T-helper 22 cell (primary cell): ENCODE measurements at places on chromosomes 16 and 17.

DNA sequence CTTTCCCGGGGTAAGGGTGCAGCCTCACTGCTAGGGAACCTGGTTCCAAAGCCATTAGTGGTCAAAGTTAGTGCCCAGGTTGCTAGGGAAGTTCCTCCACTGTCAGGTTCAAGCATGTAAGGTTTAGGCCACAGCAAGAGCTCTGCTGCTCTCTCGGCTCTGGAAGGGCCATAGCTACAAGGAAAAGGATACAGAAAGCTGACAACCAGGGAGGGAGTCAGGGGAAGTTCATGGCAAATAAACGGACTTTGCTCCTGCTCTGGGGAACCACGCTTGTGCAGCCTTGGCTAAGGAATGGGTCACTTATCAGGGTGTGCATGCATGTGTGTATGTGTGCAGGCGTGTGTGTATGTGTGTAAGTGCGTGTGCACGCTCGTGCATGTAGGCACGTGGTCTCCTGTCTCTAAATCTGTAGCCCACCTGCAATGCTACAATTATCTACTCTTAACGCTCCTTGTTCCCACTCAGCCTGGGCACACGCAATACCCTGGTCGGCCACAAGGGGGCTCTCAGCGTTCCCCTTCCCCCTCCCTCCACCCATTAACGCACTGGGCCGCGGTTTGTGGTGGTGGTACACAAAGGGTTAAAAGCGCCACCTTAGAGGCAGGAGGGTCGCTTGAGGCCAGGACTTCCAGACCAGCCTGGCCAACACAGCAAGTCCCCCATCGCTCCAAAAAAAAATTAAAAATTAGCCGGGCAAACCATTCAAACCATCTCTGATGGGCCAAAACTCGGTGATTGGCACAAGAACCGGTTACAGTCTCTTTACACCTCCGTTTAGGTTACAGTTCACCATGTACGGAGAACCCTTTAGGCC is 48.4 kb upstream of the KDM8 start:
- DNase-seq = peak; percentile 4

- DNase-seq = no peak
Observed at GRCh38 chr16:86929057-86929871, 350.9 kb downstream of the FOXL1 start.

DNA sequence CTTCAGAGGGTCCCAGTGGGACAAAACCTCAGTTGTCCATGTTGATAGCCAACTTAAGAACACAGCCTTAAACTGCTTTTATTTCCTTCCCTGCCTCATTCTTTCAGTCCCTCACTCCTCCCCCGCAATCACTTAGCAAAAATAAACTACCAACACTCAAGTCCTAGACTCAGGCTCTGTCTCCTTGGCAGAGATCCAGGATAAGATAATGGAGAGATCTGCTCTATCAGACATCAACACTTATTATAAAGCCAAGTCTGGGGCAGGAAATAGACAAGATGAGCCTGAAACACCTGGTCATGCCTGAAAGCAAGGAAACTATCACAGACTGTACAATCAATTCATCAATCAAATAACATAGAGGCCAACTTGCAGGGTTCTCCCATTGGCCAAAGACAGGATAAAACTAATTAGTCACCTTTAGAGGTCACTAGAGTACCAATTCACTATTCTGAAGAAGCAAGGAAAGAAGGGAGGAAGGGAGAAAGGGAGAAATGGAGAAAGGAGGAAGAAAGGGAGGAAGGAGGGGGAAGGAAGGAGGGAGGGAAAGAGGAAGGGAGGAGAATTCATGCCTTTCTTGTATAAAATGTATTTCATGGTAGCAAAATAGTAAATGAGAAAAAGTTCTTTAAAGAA is 15.7 kb downstream of the HYDIN start:
- DNase-seq = no peak

- DNase-seq = no peak
Observed at GRCh38 chr17:6648181-6648580, 3.2 kb downstream of the MED31 start.

DNA sequence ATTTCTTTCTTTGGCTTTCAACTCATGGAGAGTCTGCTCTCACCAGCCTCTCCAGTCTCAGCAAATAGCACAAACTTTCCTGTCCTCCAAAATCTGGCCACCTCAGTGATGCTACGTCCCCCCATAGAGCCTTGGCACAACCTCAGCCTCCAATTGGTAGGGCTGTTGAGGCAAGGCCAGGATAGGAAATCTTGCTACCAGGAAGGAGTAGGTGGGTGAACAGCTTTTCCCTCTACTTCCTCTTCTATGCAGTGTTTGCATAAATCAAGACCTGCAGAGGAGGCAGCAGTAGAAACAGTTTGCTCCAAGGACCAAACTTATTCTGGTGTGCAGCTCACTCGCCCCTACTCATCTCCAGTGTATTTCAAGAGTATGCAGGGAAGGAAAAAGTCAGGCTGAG is 701 bp upstream of the DPEP2 start:
- DNase-seq = no peak

- no peak for DNase-seq
Observed at GRCh38 chr16:12341423-12341822, 364.9 kb downstream of the SNX29 start.

GRCh38 chr17:60386147-60387058 is 5.5 kb downstream of the USP32 start:
- DNase-seq = no peak

- DNase-seq = no peak
Observed at GRCh38 chr16:24208710-24209109, 47.4 kb upstream of the CACNG3 start.

GRCh38 chr16:69709456-69710084 is 16.8 kb downstream of the NQO1 start:
- no peak for DNase-seq

DNA sequence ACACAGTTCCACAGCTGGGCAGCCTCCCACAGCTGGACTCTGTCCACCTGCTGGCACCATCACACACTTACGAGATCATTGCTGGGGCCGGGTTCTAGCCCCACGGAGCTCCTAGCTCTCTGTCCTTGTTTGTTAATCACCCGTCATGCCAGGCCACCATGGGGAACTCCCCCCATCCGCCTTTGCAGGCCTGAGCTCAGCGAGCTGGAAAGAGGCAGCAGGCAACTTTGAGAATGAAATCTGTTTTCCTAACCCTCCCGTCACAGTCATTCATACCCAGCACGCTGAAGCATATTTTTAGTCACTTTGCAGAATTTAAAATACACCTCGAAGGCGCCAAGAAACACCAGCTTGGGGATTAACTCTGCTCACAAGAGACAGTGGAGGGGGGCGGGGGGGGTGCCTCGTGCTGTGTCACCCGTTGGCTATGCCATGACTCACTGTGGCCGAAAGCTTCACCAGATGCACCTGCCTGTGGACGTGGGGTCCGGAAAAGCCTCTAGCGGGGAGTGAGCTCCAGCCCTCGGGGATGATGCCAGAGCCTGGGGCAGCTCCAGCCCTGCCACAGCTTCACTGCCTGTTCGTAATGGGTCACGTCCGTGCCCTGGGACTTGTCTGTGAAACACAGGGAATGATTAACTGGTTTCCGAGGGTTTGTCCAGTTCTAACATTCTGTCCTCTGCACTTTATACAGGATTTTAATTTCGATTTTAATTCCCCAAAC is 1.4 kb upstream of the SPNS2 start:
- DNase-seq = no peak

DNA sequence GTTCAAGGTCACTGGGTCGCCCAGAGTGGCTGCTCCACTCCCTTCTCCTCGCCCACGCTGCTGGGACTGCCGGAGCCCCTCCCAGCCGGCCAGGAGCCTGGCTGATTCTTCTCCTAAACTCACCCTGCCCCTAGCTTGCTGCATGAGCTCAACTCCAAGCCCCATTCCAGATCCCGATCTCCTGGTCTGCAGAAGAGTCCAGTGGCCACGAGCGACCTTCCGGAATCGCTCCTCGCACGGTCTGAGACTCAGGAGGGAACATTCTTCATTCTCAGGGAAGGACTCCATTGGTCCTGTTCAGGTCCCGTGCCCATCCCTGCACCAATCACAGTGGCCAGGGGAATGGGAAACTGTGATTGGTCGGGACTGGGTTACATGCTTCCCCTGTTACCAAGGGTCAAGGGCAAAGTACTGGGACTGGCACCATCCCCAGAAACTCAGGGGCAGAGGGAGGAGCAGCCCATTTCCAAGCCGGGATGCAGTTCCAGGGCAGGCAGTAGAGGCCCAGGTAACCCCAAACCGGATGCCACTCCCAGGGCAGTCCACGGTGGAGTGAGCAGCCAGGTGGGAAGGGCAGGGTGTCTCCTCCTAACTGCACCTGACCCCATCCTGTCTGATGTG is 24.5 kb upstream of the CIBAR2 start:
- no peak for DNase-seq

DNA sequence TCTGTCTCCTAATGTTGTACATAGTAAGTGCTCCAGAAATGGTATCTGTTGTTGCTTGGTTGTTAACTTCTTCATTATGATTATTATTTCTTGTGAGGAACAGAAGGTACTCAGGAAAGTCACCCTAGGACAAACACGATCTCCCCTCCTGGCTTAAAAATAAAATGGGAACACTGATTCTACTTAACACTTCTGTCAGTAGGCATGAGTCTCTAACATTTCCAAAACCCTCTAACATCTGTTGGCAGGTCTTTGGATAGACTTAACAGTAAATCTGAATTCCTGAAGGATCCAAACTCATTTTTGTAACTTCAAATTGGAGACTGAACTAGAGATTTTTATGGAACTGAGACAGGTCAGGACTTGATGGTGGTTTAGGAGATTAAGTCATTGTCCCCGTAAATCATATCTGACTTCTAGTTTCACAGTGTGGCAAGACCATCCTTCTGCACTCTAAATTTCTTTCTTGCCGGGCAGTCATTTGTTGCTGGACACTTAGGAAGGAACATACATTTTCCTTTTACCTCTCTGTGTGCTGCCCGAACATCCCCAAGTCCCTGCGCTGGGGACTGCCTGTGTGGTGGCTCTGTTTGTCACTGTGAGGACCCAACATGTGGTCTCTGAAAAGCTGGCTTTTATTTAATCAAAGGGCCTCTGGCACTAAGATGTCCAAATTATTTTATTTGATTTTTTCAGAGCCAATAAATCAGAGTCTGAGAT is 149.9 kb downstream of the NPIPB5 start:
- DNase-seq = no peak

GRCh38 chr16:85712801-85713200 is 24.0 kb upstream of the GINS2 start:
- no peak for DNase-seq

- no peak for DNase-seq
Observed at GRCh38 chr17:1390432-1391367, 9.3 kb downstream of the YWHAE start.

- DNase-seq = no peak
Observed at GRCh38 chr16:10077861-10078260, 104.4 kb downstream of the GRIN2A start.

GRCh38 chr17:79113699-79114457 is 39.3 kb downstream of the ENGASE start:
- no peak for DNase-seq

DNA sequence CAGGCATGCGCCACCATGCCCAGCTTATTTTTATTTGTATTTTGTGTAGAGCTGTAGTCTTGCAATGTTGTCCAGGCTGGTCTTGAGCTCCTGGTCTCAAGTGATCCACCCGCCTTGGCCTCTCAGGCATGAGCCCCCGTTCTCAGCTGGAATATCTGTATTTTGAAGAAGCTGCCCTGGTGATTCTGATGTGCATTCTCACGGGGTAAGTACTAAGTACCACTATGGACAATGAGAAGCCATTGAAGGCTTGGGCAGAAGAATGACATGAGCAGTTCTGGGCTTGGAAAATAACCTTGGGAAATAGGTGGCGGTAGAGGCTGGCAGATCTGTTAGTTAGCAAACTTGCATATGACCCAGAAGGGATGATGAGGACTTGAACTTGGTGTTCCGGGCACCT is 15.6 kb upstream of the NKD1 start:
- DNase-seq = no peak

DNA sequence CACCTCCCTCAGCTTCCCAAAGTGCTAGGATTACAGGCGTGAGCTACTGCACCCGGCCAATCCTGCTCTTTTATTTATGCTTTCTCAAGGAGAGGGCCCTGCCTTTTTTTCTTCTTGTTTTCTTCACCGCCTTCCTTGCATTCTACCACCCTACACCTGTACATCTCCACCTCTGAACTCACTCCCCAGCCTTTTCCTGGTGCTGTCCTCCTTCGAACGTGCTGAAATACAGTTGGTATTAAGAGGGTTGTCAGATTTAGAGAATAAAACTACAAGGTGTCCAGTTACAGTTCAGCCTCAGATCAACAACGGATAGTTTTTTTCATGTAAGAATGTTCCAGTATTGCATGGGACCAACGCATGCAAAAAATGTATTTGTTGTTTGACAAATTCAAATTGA is 1.7 kb downstream of the PIRT start:
- DNase-seq = no peak

DNA sequence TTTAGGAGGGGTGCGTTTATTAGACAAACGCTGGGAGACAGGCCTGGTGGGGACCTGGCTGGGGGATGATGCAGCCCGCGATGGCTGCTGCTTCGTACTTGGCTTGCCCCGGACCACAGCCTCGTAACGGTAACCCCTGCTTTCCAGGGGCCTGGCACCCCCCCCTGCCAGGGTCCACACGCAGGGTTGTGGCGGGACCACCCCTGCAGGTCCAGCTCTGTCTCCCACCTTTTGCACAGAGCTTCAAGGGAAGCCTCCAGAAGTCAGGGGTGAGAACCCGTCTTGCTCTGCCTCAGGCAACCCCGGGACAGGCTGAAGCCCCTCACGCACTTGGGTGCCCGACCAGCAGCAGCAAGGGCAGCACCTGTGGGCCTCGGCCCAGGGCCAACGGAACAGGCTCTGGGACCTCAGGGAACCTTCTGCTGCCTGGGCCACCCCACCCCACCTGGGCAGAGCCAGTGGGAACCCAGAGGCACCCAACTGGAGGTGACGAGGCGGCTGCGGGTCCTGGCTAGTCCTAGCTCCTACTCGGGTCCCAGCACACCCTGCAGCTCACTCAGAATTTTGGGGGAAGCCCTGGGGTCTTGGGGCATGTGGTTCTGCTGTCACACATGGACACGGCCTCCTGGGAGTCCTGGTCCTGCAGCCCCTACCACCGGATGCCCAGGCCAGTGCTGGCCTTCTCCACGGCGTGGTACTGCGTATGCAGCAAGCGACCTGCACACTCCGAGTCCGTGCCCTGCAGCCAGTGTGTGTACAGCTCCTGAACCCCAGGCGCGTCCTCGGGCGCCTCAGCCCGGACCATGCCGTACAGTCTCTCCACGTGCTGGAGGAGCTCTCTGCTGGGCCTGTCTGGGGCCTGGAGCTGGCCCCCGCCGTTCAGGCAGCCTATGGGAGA is 3.1 kb downstream of the HAGHL start:
- no peak for DNase-seq

GRCh38 chr17:8577868-8578267 is 52.7 kb downstream of the MYH10 start:
- no peak for DNase-seq
